Cortex of kidney (tissue), 1 donor: ENCODE measurements at places on chromosomes 16 and 17.

DNA sequence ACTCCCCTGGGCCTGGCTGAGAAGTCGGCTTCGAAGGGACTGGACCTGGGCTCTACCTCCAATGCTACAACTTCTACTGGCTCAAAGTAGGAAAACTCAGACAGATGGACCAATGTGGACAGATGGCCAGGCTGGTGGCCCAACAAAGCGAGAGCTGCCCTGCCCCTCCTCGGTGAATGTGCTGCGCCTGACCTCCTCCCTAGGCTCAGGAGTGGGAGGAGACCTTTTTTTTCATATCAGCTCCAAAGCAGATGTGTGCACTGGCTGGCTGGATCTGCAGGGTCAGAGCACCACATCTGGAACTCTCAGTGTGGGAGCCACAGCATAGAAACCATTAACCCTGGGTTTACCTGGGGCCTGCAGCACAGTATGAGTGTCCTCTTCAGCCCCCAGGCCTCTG, 20.8 kb downstream of the ATP6V0D1 start:
- DNase-seq = no peak

DNA sequence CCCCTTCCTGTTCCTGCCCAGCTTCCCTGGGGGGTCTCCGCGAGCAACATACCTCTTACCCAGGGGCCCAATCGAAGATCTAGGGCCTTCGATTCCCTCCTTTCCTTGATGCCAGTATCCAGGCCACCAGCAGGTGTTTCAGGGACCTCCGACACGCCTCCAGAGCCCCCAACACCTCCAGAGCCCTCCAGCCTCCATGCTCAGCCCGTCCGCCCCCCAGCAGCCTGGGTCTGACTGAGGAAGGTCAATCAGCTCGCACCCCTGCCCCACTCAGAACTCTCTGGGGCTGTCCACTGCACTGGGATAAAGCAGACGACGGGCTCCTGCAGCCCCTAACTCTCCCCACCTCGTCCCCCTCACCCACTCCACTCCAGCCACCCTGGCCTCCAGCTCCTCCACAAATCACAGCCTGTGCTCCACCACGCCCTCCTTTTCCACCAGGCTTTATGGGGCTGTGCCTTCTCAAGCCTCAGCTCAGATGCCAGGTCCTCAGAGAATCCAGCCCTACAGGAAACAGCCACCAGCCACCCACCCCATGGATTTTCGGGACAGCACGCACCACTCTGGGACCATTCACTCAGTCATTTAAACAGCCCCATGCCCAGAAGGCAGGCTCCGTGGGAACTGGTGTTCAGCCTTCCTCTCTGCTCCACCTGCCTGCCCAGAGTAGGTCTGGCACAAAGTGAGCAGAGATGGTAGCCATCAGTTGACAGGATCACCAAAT, 247.1 kb downstream of the RBFOX3 start:
- DNase-seq = no peak

DNA sequence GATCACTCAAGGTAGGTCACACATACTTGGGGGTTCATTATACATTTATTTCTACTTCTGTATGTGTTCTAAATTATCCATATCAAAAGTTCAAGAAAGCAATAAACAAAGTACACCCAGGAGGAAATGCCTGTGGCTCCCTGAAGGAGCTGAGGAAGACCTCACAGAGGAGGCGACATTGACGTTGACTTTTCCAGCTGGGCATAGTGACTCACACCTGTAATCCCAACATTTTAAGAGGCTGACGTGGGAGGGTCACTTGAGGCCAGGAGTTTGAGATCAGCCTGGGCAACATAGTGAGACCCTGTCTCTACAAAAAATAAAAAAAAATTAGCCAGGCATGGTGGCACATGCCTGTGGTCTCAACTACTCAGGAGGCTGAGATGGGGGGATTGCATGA, 16.3 kb downstream of the ITGAD start:
- no peak for DNase-seq

- no peak for DNase-seq
Observed at GRCh38 chr17:8158267-8159031, 4.3 kb downstream of the VAMP2 start.

DNA sequence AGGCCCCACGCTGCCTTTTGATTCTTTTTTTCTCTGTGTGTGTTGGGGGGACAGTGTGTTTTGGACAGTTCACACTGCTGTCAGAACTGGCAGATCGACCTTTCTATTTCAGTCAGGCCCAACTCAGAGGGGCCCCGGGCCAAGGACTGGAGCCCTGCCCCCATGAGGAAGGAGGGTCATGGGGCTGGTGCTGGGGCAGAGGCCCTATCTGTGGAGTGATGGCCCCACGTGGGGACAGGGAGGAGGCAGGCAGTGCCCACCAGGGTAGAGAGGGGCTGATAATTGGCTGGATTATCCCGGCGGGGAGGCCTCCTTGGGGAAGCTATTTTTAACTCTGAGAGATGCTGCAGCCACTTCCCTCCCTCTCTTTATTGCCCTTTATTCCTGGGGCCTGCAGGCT, 5.7 kb upstream of the KCNJ12 start:
- DNase-seq = no peak

- DNase-seq = no peak
Observed at GRCh38 chr17:71530248-71530647, 590.6 kb upstream of the SOX9 start.

GRCh38 chr17:64382061-64382583, 8.5 kb downstream of the PECAM1 start:
- DNase-seq = no peak

DNA sequence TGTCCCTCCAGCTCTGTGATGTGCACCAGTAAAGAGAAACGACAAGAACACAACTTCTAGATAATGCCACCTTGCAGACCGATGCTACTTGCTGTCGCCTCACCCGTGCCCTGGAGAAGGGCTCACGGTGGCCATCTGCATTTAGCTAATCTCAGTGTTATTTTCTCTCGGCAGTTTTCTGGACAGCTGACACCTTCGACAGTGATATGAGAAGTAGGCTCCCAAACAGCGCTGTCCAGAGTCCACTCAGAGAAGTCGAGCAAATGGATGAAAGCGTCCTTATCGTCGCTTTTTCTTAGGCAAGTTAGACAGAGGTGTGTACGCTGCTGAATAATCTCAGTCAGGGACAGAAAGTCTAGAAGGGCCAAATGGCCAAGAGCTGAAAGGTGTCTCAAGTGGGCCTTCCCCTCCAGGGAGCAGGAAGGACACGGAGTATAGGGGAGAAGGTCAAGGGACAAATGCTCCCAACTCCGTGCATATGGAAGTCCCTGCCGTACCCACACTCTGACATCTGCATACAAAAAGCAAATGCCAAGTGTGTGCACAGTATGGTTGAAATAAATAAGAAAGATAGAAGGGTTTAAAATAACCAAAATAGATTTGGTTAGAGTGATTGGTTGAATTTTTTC, 42.4 kb upstream of the MYOCD start:
- DNase-seq = no peak

DNA sequence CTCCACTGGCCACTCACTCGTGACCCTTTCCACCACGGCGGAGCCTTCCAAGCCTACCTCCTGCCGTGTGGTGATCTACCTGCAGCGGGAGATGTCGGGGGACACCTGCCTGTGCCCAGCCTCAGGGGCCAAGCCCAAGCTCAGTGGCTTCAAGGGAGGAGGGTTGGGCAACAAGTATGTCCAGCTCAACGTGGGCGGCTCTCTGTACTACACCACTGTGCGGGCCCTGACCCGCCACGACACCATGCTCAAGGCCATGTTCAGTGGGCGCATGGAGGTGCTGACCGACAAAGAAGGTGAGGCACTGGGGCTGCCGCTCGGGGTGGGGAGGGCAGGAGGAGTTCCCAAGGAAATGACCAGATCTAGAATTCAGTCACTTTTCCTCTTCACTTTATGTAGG, 3.9 kb downstream of the TNFAIP1 start:
- no peak for DNase-seq

DNA sequence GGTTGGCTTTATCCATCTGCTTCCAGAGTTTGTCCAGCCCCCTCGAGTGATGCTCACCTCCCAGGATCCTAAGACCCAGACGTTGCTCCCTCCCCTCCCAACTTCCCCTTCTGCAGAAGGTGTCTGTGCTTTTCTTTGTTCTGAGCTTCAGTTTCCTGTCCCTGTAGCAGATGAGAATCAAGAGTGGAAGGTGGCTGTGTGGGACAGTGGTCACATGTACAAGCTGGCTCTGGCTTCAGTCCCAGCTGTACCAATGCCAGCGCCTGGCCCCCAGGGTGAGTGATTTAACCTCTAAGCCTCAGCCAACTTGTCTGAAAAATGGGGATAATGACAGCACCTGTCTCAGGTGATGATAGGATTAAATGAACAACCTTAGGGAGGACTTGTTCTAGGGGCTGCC, 7.7 kb downstream of the PRR15L start:
- no peak for DNase-seq

DNA sequence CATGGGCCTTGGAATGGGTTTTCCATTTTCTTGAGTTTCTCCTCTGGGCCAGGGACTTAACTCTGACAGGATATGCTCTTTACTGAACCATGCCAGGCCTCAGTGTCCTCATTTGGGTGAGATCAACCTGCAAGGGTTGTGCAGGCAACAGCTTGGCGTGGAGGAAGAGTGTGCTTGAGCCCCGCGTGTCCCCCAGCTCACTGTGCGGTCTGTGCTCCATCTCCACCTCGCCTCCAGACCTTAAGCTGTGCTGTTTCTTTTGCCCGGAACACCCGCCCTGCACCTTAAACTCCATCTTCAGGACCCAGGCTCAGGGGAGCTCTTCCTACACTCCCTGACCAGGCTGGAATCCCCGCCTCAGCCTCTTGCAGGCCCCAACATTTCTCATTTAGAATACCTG, 9.7 kb downstream of the RUSF1 start:
- no peak for DNase-seq

DNA sequence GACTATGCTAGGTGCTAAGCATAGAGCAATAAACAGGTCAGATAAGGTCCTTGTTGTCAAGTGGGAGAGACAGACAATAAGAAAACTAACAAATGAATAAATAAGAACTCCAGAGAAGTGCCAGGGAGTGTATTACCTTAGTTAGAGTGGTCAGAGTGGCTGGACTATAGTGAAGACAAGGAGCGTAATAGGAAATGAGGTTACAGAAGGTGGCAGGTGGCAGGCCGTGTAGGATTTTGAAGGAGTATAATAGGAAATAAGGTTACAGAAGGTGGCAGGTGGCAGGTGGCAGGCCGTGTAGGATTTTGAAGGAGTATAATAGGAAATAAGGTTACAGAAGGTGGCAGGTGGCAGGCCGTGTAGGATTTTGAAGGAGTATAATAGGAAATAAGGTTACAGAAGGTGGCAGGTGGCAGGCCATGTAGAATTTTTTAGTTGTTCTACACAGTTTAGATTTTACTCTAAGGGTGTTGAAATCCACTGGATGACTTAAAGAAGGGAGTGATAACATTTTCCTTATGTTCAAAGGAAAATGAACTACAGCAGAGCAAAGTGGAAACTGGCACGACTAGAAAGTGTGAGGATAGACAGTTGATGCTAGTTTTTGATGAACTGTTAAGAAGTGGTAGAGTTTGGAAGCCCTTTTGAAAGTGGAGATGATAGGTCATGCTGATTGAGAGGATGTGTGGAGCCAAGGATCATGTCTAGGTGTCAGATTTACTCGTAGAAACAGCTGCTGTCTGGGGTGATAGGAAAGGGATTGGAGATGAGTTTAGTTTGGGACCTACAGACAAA, 3.6 kb upstream of the KRTAP3-1 start:
- DNase-seq = no peak

DNA sequence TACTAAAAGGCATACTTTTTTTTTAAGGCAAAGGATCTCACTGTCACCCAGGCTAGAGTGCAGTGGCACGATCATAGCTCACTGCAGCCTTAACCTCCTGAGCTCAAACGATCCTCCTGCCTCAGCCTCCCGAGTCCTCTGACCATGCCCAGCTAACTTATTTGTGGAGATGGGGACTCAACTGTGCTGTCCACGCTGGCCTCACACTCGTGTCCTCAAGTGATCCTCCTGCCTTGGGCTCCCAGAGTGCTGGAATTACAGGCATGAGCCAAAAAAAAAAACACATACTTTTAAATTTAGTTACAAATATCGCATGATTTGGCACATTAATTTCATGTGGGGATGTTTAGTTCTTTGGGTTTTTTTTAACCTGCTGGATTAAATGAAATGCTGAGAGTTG, 207.7 kb upstream of the CHMP6 start:
- no peak for DNase-seq

- DNase-seq = no peak
Observed at GRCh38 chr17:4440690-4441686, 7.2 kb downstream of the SPNS3 start.

DNA sequence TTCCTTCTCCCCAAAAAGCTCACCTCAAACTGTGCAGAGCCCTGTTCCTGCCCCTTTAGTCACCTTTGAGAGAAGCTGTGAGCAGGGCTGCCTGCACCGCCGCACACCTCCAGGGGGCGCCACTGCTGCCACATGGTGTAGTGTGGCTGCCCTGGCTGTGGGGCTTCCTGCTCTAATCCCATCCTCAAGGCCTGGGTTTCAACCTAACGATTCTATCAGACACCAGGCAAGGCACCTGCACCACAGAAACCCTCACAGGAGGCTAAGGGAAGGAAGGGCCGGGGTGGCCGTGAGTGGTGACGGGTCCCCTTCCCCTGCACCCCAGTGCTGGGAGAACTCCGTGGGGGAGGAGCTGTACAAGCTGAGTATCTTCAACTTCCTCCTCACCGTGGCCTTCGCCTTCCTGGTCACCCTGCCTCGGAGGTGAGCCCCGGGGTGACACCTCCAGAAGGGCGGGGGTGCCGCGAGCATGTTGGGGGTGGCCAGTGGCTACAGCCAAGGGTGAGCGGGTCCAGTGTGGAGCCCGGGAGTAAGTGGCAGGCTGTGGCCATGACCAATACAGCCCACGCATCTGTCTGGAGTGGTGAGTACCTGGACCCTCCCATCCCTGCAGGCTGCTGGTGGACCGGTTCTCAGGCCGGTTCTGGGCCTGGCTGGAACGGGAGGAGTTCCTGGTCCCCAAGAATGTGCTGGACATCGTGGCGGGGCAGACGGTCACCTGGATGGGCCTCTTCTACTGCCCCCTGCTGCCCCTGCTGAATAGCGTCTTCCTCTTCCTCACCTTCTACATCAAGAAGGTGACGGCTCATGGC, 7.0 kb downstream of the TMC8 start:
- no peak for DNase-seq

DNA sequence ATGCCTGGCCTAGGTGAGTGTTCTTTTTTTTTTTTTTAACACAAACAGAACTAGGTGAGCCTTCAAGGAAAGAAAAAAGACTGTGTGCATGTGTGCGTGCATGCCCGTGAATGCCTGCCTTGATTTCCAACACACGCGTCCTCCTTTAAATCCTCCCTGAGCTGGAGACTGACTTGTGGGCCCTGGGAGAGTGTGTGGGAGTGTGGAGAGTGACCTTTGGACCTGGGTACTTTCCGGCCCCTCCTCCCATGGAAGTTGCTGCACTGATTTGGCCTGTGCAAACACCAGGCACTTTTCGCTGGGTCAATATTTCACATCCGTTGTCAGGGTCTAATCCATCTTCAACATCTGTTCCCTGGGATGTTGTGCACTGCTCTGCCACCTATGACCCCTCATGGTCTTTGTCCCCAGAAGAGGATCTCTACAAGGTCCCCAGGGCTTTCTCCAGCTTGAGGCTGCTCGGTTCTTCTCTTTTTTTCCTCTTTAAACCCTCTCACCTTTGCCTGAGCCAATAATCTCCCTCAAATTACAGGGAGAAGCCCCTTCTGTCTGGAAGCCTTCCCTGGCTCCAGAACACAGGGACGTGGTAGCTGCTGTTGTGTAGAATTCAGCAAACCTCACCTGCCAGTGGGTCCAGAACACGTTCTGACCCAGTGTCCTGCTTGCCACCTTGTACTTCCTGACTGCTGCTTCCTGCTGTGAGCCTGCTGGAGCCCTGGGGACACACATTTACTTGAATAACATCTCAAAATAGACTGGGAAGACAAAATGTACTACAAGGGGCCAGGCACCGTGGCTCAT, 20.8 kb upstream of the ATP5MC1 start:
- no peak for DNase-seq

- DNase-seq = no peak
Observed at GRCh38 chr17:32103476-32104113, 38.7 kb upstream of the RHOT1 start.
